ENCODE measurements at places on chromosomes 3 and 15.

- DNase-seq = no peak
These were observed 2.0 kb downstream of the NR1I2 start for GRCh38 chr3:119783883-119784282.

DNA sequence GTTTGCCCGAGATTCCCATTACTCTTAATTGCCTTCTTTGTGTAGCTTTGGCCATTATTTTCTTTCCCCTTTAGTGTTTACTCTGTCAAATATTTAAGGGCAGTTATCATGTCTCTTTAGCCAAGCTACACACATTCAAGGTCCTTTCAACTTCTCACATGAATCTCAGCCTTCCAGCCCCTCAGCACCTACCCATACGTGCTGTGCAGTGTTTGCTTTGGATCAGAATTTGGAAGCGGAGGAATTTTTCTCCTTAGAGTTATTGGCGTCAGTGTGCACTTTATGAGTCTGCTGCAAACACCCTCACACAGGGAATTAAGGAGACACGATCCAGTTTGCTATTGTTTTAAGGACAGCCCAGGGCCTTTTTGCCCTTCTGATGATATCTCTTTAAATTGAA is 231.6 kb downstream of the CACNA2D3 start:
- DNase-seq = no peak

GRCh38 chr15:69134791-69135190 is 25.6 kb upstream of the GLCE start:
- no peak for DNase-seq

DNA sequence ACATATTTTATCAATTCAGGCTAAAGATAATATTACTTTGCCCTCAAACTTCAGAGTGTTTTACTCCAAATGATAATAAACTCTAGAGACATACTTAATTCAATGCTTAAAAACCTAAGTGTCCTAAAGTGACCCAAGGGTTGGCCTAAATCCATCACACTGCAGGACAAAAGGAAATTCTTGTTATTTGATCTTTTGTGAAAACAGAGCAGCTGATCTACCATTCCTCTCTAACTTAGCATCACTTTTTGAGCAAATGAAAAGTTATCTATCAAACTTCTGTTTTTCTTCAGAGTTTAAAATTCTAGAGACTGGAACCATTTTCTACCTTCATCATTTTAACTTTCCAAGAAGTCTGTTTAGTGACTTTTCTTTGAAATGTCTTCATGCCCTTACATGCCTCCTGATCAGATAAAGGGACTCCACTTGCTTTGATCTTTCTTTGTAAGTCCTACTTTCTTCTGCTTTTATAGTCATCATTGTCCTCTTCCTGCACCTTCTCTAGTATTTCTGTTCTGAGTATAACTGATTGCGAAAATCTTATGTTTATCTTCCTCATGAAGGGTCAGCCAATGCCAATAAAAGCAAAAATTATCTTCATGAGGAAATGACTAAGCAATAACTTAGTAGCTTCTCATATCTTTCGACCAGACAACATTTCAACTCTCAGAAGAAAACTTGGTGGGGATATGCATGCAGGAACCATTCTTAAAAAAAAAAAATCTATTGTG is 378.7 kb upstream of the TGFBR2 start:
- DNase-seq = peak; percentile 94

DNA sequence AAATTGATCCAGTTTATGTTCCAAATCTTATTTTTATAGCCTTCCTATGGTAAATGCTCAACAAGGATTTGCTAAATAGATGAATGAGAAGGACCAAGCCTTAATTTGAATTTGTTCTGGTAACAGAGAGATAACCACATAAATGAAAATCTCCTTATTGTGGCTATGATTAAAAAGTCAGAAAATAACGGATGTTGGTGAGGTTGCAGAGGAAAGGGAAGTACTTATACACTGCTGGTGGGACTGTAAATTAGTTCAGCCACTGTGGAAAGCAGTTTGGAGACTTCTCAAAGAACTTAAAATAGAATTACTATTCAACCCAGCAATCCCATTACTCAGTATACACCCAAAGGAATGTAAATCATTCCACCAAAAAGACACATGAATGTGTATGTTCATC is 26.2 kb downstream of the AAGAB start:
- no peak for DNase-seq

DNA sequence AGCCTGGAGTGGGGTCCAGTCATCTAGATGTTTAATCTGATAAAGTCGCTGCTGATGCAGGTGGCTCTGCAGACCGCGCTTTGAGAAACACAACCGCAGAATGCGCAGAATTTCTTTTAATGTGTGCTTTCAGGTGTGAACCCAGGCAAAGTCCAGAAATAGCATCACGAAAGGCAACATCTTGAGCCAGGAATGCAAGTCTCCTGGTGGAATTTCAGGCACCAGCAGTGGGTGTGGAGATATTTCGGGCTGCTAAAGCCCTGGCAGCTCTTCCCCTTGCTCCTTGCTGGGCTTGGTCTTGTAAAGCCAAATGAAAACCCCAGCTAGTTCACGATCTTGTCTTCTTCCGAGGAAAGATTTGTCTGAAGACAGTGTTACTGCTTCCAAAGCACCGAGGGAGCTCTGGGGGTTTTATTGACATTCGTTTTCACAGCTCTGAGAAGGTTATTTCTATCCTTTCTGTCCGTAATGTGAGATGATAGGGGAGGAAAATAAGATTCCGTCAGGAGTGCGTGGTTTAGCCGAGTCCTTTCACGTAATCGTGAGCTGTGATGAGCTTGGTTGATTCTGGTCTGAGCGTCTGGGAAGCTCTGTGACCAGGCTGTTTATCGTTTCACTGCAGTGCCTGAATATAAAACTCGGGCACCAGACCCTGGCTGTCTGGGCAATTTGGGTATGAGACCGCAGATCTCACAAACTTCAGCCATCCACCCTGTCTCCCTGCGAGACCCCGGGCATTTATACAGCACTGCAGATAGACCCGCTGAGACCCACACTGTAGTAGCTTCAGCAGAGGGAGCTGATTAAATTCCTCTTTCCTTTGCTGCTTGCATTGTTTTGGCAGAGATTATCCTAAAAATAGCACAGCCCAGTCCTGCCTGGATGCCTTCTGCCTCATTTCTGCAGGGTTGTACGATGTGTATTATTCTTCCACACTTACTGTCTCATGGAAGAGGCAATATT is 67.0 kb upstream of the SLC25A26 start:
- DNase-seq = no peak

- DNase-seq = no peak
These were observed 76.8 kb downstream of the THBS1 start for GRCh38 chr15:39657668-39658067.

Measured in non-pigmented ciliary epithelial cell (primary cell).